Esophagus muscularis mucosa (tissue), 4 donors: ENCODE measurements at places on chromosomes 12 and 14. TPM values are rescaled to one million over a fixed set of nuclear protein-coding genes. Genes with fewer than 3 reads are reported as not detected.

Gene CLEC2D
- total RNA-seq = 7.5 TPM

Gene COCH
- total RNA-seq = 3.4 TPM

Gene LIN7A
- total RNA-seq = 5.4 TPM

DNA sequence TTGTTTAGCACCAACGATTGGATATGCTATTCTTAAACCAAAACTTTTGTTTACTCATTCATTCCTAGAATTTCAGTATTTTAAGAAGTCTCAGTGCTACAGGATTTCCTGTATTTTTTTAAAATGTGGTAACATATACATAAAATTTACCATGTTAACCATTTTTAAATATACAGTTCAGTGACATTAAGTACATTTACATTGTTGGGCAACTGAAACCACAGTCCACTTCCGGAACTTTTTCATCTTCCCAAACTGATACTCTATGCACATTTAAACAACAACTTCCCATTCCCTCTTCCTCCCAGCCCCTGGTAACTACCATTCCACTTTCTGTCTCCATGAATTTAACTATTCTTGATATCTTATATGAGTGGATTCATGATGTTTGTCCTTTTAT lies 30.3 kb downstream of the PDE3A start:
- H3K36me3 ChIP-seq = no peaks in the 10 kb centered on the region
- H3K4me1 ChIP-seq = peaks cover 12% of the 10 kb centered on the region
- DNase-seq = no peak
- no peaks in the 10 kb centered on the region for H3K27me3 ChIP-seq

GRCh38 chr14:29111554-29111953 lies 345.0 kb downstream of the FOXG1 start:
- H3K36me3 ChIP-seq = no peaks in the 10 kb centered on the region
- no peaks in the 10 kb centered on the region for H3K27me3 ChIP-seq
- no peaks in the 10 kb centered on the region for H3K4me1 ChIP-seq
- H3K4me3 ChIP-seq = no peak overlapping the region
- H3K27ac ChIP-seq = no peak overlapping the region

DNA sequence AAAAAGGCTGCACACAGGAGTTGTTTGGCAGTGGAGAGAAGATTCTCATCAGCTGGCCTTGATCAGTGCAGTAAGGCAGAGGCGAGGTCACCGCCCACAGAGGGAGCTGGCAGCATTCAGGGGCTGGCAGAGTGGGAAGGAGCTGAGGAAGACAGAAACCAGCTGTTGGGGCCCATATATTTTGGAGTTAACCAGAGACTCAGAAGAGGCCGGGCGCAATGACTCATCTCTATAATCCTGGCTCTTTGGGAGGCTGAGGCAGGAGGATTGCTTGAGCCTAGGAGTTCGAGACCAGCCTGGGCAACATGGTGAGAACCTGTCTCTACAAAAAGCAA lies 17.7 kb downstream of the SMCO2 start:
- no peaks in the 10 kb centered on the region for H3K36me3 ChIP-seq
- no peaks in the 10 kb centered on the region for H3K27me3 ChIP-seq
- H3K27ac ChIP-seq = no peak overlapping the region
- DNase-seq = no peak

Gene GALNT9
- total RNA-seq = 0.42 TPM

DNA sequence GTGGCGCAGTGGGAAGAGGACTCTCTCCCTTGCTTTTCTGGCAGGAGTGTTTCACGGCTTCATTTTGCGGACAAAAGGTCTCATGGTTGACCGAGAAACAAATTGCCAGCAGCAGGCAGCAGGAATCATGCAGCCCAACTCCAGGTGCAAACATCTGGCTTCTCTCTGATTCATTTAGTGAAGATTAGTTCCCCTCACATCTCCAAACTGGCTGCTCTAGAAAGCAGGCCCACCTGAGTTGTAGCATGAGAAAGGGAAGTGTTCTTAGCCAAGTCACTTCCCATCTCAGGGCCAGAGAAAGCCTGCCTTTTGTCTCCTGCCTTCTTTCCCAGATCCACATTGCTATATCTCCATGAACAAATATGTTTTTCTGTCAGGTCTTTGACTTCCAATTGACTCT lies 120.8 kb upstream of the CCDC196 start:
- H3K36me3 ChIP-seq = no peaks in the 10 kb centered on the region
- H3K4me1 ChIP-seq = no peaks in the 10 kb centered on the region
- H3K27me3 ChIP-seq = peaks cover 4% of the 10 kb centered on the region
- no peak overlapping the region for H3K4me3 ChIP-seq
- no peak for DNase-seq
- H3K27ac ChIP-seq = no peak overlapping the region

Gene CMA1
- total RNA-seq = 2.6 TPM

DNA sequence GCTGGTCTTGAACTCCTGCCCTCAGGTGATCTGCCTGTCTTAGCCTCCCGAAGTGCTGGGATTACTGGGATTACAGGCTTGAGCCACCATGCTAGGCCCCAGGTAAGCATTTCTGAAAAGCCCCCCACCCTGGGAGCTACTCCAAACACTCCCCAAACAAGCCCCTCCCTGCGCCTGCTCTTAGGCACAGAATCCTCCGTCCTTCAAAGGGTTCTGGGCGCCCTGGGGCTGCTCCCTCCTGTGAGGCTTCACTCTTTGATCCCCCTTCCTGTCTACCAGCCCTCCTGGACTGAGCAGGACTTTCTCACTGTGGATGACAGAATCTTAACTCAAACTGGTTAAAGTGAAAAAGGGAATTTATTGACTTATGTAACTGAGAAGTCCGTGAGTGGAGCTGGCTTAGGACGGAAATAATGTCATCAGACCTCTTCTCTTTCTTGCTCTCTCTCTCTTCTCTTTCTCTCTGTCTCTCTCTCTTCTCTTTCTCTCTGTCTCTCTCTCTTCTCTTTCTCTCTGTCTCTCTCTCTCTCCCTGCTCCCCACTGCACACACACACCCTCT lies 66.9 kb upstream of the CLMN start:
- H3K4me3 ChIP-seq = no peak overlapping the region
- H3K4me1 ChIP-seq = no peaks in the 10 kb centered on the region
- no peaks in the 10 kb centered on the region for H3K36me3 ChIP-seq

Gene PTGER2
- 2.1 TPM for total RNA-seq

- no peaks in the 10 kb centered on the region for H3K27me3 ChIP-seq
- H3K4me1 ChIP-seq = peaks cover 18% of the 10 kb centered on the region
- DNase-seq = no peak
- H3K36me3 ChIP-seq = peaks cover 87% of the 10 kb centered on the region
- H3K4me3 ChIP-seq = no peak overlapping the region
- no peak overlapping the region for H3K27ac ChIP-seq
Measured at GRCh38 chr12:53483979-53484377, 15.3 kb downstream of the MAP3K12 start.

Gene GPR137C
- total RNA-seq = 0.50 TPM

GRCh38 chr14:77120771-77121743 lies 20.5 kb downstream of the ZDHHC22 start:
- no peak overlapping the region for H3K4me3 ChIP-seq
- H3K27me3 ChIP-seq = peaks cover 8% of the 10 kb centered on the region
- DNase-seq = no peak

DNA sequence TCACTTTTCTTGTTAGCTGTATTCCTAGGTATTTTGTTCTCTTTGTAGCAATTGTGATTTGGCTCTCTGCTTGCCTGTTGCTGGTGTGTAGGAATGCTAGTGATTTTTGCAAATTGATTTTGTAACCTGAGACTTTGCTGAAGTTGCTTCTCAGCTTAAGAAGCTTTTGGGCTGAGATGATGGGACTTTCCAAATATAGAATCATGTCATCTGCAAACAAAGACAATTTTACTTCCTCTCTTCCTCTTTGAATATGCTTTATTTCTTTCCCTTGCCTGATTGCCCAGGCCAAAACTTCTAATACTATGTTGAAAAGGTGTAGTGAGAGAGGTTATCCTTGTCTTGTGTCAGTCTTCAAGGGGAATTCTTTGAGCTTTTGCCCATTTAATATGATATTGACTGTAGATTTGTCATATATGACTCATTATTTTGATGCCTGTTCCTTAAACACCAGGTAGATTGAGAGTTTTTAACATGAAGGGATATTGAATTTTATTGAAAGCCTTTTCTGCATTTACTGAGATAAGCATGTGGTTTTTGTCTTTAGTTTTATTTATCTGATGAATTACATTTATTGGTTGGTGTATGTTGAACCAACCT lies 26.7 kb downstream of the CLECL1 start:
- H3K4me3 ChIP-seq = no peak overlapping the region
- peaks cover 3% of the 10 kb centered on the region for H3K27me3 ChIP-seq
- no peak for DNase-seq
- H3K27ac ChIP-seq = no peak overlapping the region
- H3K4me1 ChIP-seq = no peaks in the 10 kb centered on the region

Gene KRT2
- not detected for total RNA-seq

Gene KCNK10
- total RNA-seq = not detected

DNA sequence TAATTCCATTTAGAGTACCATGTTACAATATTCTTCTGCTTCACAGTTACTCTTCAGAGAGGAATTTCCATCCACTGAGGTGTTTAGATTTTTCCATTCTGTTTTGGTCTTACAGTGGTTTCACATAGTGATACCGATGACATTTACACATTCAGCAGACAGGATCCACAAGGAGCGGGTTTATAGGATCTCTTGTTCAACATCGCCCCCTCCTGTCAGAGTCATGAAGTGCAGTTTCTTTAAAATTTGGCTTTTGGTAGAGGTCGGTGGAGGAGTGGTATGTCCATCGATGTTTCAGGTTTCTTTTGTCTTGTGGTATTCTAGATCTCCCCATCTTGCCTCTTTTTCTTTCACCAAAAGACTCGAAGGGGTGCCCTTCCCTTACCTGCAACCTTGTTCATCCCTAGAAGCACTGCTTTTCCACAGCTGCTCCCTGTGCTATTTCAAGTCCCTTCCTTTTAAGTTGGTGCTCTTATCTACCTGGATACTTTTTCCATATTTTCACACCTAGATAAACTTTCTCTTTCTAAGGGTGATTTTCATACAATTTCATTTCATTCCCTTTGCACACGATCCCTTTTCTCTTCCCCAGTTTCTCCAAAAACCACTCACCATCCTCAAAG lies 181.3 kb downstream of the ITPR2 start:
- peak overlapping the region; percentile 5 for H3K27ac ChIP-seq
- no peak for DNase-seq
- peaks cover 12% of the 10 kb centered on the region for H3K4me1 ChIP-seq
- H3K4me3 ChIP-seq = no peak overlapping the region
- H3K27me3 ChIP-seq = no peaks in the 10 kb centered on the region

Gene CSRP2
- 129 TPM for total RNA-seq

Gene CALCOCO1
- total RNA-seq = 317 TPM

GRCh38 chr14:93937519-93937918 lies 10.4 kb downstream of the FAM181A start:
- no peaks in the 10 kb centered on the region for H3K27me3 ChIP-seq
- H3K27ac ChIP-seq = peak overlapping the region; percentile 50
- no peak for DNase-seq
- peaks cover 92% of the 10 kb centered on the region for H3K4me1 ChIP-seq
- H3K4me3 ChIP-seq = no peak overlapping the region

DNA sequence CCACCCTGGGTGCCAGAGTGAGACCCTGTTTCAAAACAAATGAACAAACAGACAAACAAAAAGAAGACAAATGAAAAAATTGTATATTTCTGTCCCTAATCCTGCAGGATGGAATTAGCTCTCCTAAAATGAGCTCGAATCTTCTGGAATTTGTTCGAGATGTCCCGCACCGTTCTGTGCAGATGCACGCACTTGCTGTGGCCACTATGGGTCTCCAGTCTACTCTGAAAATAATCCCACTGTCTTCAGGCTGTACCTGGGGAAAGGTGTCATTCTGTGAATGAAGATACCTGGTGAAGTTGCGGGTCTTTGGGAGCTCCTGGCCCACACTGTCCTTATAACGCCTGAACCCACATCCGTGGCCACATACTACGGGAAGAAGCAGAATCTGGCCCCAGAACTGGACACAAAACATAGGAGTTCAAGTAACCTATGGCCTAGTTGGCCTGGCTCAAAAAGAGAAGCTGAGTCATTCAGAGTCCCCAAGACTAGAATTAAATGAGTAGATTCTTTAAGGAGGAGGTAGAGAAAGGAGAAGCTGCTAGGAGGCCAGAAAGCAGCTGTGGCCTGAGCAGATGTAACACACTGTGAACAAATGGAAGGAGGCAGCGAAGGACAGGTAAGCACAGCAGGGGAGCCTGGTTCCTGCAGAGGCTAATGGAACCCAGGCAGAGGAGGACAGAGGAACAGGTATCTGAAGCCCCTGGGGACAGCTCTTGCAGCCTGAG lies 108.6 kb downstream of the FOXN3 start:
- H3K27ac ChIP-seq = peak overlapping the region; percentile 9
- no peak for DNase-seq
- no peaks in the 10 kb centered on the region for H3K27me3 ChIP-seq
- H3K36me3 ChIP-seq = no peaks in the 10 kb centered on the region

GRCh38 chr14:80784820-80785219 lies 156.7 kb downstream of the CEP128 start:
- no peaks in the 10 kb centered on the region for H3K36me3 ChIP-seq
- no peak overlapping the region for H3K4me3 ChIP-seq
- H3K4me1 ChIP-seq = no peaks in the 10 kb centered on the region
- no peak for DNase-seq
- no peaks in the 10 kb centered on the region for H3K27me3 ChIP-seq

- no peak overlapping the region for H3K4me3 ChIP-seq
- no peaks in the 10 kb centered on the region for H3K27me3 ChIP-seq
- H3K4me1 ChIP-seq = no peaks in the 10 kb centered on the region
- DNase-seq = no peak
- H3K27ac ChIP-seq = no peak overlapping the region
Measured at GRCh38 chr12:95286713-95287112, 69.1 kb downstream of the VEZT start.

Gene USP44
- total RNA-seq = 4.4 TPM

- no peak for DNase-seq
- no peak overlapping the region for H3K4me3 ChIP-seq
- H3K27ac ChIP-seq = no peak overlapping the region
- no peaks in the 10 kb centered on the region for H3K27me3 ChIP-seq
- H3K36me3 ChIP-seq = no peaks in the 10 kb centered on the region
Measured at GRCh38 chr12:112420740-112421139, 2.0 kb downstream of the PTPN11 start.

- no peak for DNase-seq
- no peaks in the 10 kb centered on the region for H3K36me3 ChIP-seq
- peak overlapping the region; percentile 75 for H3K27ac ChIP-seq
- no peaks in the 10 kb centered on the region for H3K27me3 ChIP-seq
- no peak overlapping the region for H3K4me3 ChIP-seq
- peaks cover 86% of the 10 kb centered on the region for H3K4me1 ChIP-seq
Measured at GRCh38 chr12:123062681-123063486, 82.4 kb downstream of the ARL6IP4 start.

- H3K4me3 ChIP-seq = no peak overlapping the region
- no peaks in the 10 kb centered on the region for H3K27me3 ChIP-seq
- H3K36me3 ChIP-seq = no peaks in the 10 kb centered on the region
- H3K27ac ChIP-seq = no peak overlapping the region
- DNase-seq = no peak
Measured at GRCh38 chr14:42665083-42665482, 1058.4 kb downstream of the LRFN5 start.

Gene KLRD1
- total RNA-seq = 0.83 TPM

Gene PMCH
- not detected for total RNA-seq

GRCh38 chr14:105076805-105077648 lies 11.8 kb upstream of the GPR132 start:
- H3K27me3 ChIP-seq = peaks cover 24% of the 10 kb centered on the region
- DNase-seq = no peak
- no peak overlapping the region for H3K4me3 ChIP-seq
- peaks cover 28% of the 10 kb centered on the region for H3K4me1 ChIP-seq

- DNase-seq = no peak
- H3K36me3 ChIP-seq = no peaks in the 10 kb centered on the region
- no peaks in the 10 kb centered on the region for H3K4me1 ChIP-seq
- H3K4me3 ChIP-seq = no peak overlapping the region
- H3K27me3 ChIP-seq = no peaks in the 10 kb centered on the region
Measured at GRCh38 chr14:87111126-87111525, 881.9 kb downstream of the GALC start.

GRCh38 chr14:41521891-41522290 lies 84.8 kb upstream of the LRFN5 start:
- no peak overlapping the region for H3K27ac ChIP-seq
- no peaks in the 10 kb centered on the region for H3K36me3 ChIP-seq
- no peak for DNase-seq
- H3K27me3 ChIP-seq = no peaks in the 10 kb centered on the region
- H3K4me1 ChIP-seq = no peaks in the 10 kb centered on the region
- H3K4me3 ChIP-seq = no peak overlapping the region
